ENCODE measurements at places on chromosomes 2 and 18.

DNA sequence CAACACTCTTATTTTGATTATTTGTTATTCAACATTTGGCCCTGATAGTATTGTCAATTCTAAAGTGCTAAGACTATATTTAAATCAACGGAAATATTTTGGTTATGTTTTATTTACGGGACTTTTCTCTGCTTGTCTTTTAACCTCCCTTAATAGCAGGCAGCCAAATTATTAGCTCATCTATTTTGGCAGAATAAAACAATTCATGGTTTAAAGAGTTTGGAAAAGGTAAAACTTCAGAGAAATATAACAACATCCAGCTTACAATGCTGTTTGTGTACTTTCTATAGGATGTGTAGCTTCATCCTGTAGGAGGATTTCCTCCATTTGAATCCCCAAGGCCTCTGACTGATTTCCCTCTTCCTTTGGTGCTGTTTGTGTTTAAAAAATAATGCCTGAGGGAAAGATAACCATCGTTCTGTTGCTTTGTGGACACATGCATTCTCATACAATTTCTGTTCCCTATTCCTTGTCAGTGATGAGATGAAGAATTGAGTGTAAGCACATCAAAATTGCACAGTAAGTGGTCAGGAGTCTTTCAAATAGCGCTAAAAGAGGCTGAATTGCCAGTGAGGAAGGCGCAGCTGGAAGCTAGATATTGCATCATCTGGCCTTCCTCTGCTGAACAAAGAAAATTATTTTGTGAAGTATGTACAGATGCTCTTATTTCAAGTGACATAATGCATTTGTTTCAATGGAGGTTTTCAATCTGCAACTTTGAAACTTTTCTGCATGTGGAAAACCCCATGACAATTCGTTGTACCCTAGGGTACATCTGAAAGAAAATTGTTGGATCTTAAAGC is 80.3 kb downstream of the CD28 start:
- DNase-seq: no peak

DNA sequence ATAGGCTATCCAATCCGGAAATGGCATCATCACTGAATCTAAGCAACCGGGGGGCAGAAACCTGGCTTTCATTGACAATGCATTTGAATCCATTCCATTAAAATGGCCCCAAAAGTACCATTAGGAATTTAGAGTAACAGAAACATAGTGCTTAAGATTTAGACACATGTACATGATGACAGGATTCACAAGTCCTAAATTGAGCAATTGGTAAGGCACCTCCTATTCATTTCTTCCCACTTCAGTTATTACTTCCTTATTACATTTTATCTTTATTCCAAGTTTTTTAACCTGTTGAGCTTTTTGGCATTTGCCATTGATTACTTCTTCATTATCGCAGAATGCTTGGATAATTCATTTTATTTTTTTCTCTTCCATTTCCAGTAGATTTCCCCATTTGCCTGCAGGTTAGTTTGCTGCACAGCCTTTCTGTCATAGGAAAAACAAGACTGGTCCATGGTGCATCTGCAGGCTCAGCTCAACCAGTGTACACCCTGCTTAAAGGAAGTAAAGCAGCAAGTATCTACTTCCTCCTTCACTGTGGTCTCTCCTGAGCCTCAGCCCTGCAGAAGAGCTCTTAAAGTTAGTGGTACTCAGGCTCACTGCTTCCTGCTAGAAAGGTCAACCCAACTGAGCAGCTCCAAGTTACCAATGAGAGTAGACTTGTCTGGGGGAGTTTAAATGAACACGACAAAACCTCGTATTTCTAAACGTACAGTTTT is 89.2 kb downstream of the DOCK10 start:
- no peak for DNase-seq

- no peak for DNase-seq
Measured at GRCh38 chr2:185240796-185241195, 497.8 kb upstream of the FSIP2 start.

DNA sequence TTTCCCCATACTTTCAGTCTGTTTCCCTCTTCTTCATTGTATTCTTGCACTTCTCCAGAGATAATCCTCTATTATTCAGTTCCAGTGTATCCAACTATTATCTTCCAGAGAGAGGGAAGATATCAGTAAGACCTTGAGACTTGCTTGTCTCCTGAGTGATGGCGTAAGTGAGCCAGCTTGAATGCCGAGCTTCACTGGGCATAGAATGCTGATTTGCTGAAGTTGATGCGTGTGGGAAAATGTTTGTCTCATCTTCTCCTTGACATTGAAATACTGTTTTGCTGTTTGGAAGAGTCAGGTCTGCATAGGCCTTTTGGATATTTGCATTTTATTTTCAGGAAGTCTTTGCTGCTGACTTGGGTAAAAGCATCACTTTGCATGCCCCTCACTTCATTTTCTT is 41.1 kb upstream of the MGAT5 start:
- no peak for DNase-seq

- DNase-seq: no peak
Measured at GRCh38 chr2:88543541-88544057, 83.7 kb downstream of the EIF2AK3 start.

DNA sequence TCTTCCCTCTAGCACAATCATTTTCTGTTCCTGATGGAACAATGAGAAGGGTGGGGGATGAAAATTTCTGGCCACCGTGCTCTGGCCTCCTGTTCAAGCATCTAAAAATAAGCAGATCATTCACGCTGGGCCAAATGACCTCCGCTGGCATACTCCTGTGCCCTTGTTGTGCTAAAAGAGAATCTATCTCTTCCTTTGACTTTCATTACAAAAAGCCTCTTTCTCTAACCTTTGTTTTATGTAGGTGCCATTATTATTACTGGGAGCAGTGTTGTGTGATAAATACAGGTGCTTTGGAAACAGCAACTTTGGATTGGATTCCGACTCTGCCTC is 44.6 kb upstream of the B3GNT2 start:
- no peak for DNase-seq

DNA sequence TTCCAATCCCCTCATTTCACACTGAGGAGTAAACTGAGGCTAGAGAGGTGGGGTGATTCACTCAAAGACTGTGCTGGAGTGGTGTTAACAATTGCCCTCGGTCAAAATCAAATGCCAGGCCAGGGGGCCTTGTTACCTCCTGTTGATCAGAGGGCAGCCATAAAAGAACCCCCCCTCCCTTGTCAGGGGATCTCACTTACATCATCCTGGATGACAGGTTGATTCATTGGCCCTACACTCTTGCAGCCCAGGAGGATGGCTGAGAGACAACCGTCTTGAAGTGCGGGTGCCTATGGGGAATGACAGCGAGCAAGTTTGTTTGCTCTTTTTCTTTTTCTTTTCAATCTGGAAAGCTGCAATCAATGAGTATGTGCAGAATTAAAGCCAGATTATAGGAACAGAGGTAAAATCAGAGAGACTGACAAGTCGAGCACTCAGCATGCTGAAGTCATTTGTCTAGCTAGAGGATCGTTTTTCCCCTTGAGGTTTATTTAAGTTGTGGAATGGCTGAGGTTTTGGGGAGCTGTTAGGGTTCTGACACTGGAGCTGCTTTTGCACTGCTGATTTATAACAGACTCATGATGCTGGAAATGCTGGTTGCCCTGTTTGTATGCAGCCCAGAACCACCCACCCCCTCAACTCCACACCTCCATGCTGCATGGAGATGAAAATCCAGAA is 26.4 kb upstream of the NRP2 start:
- DNase-seq: no peak

Measured in HFF-Myc (cell line).